ENCODE measurements at places on chromosomes 4 and X.
A peak's percentile ranks its signal among the peaks of the same experiment; 100 is the strongest.

DNA sequence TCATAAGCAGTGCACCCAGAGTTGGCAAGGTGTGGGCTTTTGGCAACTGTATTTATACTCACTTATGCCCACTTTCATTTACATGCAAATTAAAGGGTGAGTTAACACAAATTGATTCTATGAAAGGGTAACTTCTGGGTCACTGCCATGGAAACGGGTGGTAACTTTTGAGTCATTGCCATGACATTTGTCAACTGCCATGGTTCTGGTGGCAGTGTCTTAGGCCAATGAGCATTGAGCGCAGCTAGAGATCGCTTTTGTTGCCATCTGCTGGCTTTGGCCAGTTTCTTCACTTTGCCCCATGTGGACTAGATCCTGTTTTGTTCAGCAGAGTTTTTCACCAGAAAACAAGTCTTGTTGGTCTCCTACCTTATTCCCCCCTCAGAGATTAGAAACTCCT lies 170.8 kb upstream of the NUDT6 start:
- DNase-seq, result no peak

DNA sequence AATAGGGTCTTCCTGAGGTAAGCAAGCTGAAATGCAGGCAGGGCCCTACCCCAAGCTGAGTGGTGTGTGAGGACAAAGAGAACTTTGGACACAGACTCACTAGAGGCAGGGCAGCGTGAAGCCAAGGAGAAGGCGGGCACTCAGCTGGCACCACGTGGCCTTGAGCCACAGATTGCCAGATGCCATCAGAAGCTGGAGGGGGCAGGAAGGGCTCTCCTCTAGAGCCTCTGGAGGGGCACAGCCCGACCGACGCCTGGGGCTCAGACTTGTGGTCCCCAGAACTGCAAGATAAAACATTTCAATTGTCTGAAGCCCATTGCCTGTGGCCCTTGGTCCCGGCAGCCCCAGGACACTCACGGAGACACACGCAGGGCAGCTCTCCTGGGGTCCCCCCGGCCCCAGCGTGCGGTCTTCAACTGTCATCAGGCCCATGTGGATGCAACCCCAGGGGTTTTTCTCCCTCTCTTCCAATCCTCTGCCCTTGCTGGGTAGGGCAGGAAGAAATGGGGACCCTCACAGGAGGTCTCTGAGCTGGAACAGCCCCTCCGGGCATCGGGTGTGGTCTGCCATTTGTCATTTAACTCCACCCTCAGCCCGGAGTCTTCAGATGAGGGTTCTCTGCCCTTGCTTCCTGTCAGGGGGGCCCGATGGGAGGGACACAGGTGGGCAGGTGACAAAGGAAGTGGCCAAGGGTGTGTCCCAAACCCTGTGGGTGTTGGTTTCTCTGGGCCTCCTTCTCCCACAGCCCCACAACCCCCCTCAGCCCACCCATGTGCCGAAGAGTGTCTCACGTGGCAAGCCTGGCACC lies 22.2 kb downstream of the HMX1 start:
- DNase-seq, result no peak

- DNase-seq, result no peak
Measured at GRCh38 chr4:117623326-117623725, 411.0 kb upstream of the NDST3 start.

GRCh38 chrX:25012433-25012735 lies 3.4 kb downstream of the ARX start:
- DNase-seq, result no peak

GRCh38 chrX:56765811-56766553 lies 36.9 kb downstream of the NBDY start:
- DNase-seq, result no peak

GRCh38 chr4:124491361-124492145 lies 221.0 kb downstream of the ANKRD50 start:
- DNase-seq, result no peak

DNA sequence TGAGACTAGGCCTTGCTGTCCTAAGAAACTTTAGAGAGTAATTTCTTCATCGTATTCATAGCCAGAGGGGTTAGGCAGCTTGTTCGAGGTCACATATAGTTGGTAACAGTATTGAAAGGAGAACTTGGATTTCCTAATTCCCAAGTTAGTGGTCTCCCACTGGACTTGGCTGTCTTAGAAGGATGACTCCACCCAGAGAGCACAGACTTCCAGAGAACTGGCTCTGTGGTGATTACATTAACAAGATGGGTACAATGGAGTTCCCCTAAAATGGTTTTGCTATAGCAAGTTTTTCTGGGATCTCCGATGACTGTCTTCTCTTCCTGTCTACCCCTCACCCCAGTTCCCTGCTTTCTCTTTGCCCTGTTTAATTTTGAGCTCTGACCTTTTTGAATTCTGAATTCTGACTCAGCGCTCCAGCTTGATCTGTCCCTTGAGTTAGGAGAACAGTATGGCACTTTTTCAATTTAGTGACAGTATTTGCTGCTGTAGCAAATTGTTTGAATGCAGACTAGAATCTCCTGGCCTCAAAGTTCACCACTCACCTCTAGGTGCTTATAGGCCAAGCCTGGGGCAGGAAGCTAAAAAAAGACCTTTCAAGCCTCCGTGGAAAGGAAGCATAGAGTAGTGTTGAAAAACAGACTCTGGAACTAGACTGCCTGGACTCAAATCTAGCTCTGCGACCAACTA lies 6.9 kb downstream of the MSN start:
- peak; percentile 28 for DNase-seq

- DNase-seq, result no peak
Measured at GRCh38 chr4:156764846-156765245, 206.8 kb downstream of the PDGFC start.

DNA sequence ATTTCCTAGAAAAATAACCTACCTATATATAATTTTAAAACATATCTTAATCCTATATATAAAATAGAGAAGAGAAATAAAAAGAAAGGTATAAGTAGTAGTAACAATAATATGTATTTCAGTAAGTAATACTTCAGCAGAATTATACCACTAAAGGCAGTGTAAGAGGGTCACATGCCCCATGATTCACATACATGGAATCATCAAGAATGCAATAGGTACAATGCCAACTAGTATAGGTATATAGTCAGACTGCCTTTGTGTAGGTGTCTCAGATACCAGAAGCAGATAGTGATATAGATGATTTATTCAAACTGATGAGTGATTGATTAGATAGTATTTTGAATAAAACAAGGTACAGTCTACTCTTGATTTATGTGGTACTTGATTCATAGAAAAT lies 9.4 kb downstream of the AIMP1 start:
- DNase-seq, result no peak

- DNase-seq, result no peak
Measured at GRCh38 chr4:188778905-188779304, 639.7 kb downstream of the TRIML1 start.

GRCh38 chr4:173519111-173520101 lies 10.6 kb downstream of the HAND2 start:
- no peak for DNase-seq

DNA sequence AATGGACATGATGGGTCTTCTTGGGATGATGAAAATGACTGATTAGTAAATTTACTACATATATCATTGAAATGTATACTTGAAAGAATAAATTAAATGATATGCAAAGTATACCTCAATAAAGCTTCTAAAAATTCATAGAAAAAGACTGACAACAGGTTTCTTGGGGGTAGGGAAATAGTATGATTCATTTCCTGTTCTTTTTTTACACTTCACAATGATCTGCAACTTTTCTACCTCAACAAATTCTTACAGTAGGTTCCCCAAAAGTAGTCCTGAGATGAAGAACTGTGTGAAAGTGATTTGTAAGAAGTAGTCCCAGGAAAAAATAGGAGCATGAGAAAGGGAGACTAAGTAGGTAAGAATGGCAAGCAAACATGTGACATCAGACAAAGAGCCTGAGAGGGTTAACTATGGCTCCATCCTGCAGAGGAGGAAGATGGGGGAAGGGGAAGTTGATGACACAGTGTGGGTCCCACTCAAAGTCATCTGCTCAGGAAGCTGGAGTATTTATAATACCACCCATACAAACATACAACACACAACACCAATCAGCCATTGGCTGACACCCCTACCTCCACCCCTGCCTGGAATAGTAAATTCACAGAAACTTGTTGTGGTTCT lies 73.9 kb downstream of the ARHGAP6 start:
- no peak for DNase-seq

- DNase-seq, result no peak
Measured at GRCh38 chr4:155569471-155569870, 97.2 kb upstream of the GUCY1A1 start.

- DNase-seq, result no peak
Measured at GRCh38 chrX:43003204-43003565, 225.2 kb upstream of the PPP1R2C start.

DNA sequence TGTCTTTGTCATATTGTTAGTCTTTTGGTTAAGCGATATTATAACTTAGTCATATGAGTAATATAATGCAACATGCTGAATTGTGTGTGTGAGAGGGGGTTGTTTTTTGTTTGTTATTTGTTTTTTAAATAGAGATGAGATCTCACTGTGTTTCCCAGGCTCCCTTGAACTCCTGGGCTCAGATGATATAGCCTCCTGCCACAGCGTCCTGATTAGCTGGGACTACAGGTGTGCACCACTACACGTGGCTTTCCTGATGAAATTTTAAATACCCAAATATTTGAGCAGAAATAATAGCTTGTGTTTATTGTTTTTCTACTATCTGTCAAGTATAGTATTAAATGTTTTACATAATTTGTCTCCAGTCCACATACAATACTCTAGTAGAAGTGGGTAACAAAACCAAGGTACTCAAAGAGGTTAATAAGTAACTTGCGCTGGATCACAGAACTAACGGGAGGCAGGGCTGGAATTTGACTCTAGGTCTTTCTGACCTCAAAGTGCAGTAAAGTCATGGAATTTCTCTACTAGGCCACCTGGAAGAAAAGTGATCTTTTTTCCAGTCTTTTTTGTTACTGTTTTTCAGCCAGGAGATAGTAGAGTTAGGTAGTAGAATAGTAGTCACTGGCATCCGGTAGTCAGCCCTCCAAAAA lies 47.8 kb downstream of the CLCN3 start:
- no peak for DNase-seq

DNA sequence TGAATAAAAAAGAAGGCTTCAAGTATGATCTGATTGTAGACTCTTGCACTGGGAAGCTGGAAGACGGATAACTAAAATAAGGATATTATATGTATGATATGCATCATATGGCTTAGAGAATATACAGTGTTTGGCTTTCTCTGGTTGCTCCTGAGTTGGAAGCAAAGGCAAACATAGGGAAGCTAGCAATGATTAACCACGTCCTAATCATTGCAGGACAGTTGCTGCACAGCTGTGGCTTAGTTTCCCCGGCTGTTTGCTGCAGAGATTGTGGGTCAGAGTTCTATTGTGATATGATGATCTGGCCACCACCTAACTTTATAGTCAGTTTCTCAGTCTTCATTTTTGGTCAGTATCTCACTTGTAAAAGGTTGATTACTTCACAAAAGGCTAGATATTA lies 36.3 kb upstream of the PARM1 start:
- DNase-seq, result no peak

DNA sequence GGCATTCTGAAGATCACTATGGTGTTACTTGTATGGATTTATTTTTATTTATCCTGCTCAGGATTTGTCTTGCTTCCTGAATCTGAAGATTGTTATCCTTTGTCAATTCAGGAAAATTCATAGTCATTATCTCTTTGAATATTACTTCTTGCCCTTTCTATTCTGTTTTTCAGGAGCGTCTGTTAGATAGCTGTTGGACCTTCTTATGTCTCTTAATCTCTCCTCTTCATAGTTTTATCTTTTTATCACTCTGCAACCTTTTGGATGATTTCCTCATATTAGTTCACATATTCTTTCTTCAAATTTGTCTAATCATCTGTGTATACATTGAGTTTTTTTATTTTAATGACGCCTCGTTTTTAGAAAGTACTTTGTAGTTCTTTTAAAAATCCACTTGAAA lies 19.6 kb downstream of the WDR19 start:
- no peak for DNase-seq

DNA sequence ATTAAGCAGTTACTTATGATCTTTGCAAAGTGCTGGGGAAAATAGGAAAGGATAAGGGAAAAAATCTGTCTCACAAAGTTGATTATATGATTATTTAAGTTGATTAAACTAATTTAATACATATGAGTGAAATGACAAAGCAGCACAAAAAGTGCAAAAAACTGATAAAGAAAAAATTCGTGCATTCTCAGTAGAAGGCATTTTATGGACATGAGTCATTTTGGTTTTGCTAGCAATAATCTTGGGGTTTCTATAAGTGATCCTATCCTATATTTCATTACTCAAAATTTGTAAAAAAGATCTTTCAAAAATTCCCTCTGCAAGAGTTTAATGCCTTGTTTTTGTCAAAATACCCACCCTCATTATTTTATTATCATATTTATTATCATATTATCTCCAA lies 224.2 kb upstream of the ANXA10 start:
- DNase-seq, result no peak

DNA sequence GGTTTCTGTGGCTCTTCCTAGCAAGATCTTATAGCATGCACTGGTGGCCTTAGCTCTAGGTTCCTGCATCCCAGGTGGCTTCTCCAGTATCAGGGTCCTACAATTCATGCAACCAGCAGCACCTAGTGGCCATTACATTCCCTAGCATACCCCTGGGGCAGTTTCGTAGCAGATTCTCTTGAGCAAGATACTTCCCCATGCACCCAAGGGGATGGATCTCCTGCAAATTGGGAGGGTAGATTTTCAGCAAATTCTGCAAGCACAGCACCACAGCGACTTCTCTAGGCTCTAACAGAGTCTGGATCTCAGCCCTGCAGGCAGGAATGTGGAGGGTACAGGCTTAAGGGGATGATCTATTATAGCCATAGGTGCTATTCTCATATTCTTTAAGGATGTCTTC lies 13.1 kb upstream of the SLC9B1 start:
- peak; percentile 38 for DNase-seq

DNA sequence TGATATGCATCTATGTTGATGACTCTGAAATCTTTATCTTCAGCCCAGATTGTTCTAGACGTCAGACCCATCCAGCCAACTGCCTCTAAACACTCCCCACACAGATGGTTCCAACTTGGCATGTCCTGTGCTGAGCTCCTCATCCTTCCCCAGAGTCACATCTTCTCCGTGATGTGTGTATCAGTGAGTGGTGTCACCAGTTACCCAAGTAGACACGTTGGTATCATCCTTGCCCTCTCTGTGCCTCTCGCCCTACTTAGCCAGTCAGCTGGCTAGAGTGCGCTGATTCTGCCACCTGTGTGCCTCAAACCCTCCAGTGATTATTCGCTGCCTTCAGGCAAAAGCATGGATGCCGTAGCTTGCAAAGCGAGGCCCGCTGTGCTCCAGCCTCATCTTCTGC lies 18.6 kb downstream of the PRIMPOL start:
- no peak for DNase-seq

Measured in trophoblast cell (in vitro differentiated cells and primary cell).